ENCODE measurements at places on chromosomes 16 and 17.

- DNase-seq = no peak
Observed at GRCh38 chr17:39738568-39738901, 797 bp downstream of the GRB7 start.

DNA sequence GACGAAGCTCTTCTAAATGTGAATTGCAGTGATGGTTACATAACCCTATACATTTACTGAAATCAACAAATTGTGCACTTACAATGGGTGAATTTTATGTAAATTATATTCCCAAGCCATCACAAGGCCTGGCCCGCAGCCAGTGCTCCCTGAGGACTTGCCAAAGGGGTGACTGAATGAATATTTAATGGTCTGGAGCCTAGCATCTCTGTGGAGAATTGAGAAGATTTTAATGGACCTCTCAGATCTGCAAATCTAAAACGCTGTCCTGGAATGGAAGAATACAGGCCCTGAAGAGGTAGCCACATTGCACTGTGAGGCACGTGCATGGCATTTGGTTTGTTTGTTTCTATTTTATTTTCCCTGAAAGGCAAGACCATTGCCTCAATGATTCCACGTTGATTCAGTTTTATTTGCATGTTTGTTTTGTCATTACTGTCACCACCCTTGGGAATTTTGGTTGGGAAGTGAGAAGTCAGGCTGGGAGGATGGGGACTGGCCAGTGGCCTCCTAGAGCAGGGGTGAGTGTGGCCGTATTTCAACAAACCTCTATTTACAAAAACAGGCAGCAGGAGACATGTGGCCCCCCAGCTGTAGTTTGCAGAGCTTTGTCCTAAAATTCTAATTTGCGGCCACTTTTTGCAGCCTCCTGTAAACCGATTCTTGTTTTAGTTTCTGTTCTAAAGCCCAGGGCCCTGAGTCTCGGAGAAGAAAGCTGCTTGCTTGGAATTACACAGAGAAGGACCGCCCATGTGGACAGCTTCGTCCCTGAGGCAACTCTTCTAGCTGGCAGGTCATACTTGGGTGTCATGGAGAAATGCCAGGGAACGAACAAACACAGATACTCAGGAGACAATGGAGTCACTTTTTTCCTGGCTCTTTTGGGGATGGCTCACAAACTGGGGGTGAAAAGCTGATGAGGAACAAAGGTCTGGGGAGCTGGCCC lies 40.5 kb upstream of the GCSH start:
- DNase-seq = peak; percentile 23

- no peak for DNase-seq
Observed at GRCh38 chr17:44207319-44207718, 7.6 kb upstream of the ATXN7L3 start.

DNA sequence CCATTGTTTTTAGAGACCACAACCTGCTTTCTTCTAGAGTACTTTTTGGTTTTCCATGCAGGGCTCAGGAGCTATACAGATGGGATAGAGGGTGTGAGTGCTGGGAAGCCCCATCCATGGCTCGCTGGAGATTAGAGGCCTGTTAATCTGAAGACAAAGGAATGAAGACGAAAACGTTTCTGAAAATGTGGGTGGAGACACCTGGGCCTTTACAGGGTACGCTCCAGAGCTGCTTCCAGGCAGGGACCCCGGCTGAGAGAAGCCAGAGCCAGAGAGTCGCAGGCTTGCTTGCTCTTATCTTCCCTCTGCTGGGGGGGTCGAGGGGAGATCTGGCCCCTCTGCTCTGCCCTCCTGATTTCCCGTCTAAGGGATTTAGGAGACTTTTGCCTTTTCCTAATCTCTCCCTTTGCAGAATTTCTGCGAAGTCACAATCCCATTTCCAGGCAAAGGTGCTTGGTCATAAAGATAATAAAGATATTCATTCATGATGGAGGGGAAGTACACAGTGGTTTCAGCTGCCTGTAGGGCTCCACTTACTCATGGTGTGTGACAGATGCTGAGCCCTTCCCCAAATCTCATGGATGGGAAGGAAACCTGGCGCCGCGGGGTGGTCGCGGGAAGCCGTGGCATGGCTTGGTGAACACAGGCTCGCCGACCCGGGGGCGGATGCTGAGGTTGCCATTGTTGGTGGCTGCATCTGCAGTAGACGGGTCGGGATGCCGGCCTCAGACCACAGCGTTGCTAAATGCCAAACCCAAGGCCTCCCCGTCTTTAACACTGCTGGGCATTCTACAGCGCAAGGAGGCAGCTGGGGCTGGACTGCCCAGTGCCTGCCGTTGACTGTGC lies 4.8 kb upstream of the SOCS3 start:
- no peak for DNase-seq

- peak; percentile 72 for DNase-seq
Observed at GRCh38 chr16:50245417-50246298, 20.7 kb upstream of the ADCY7 start.

GRCh38 chr16:51392521-51393187 lies 241.6 kb upstream of the SALL1 start:
- DNase-seq = peak; percentile 76

GRCh38 chr17:83175119-83175821 lies 95.9 kb downstream of the METRNL start:
- no peak for DNase-seq

GRCh38 chr17:9223531-9223930 lies 202.2 kb downstream of the NTN1 start:
- DNase-seq = no peak

GRCh38 chr17:34760931-34761495 lies 181.6 kb downstream of the TMEM132E start:
- no peak for DNase-seq

GRCh38 chr17:57499648-57500049 lies 243.3 kb downstream of the MSI2 start:
- no peak for DNase-seq

DNA sequence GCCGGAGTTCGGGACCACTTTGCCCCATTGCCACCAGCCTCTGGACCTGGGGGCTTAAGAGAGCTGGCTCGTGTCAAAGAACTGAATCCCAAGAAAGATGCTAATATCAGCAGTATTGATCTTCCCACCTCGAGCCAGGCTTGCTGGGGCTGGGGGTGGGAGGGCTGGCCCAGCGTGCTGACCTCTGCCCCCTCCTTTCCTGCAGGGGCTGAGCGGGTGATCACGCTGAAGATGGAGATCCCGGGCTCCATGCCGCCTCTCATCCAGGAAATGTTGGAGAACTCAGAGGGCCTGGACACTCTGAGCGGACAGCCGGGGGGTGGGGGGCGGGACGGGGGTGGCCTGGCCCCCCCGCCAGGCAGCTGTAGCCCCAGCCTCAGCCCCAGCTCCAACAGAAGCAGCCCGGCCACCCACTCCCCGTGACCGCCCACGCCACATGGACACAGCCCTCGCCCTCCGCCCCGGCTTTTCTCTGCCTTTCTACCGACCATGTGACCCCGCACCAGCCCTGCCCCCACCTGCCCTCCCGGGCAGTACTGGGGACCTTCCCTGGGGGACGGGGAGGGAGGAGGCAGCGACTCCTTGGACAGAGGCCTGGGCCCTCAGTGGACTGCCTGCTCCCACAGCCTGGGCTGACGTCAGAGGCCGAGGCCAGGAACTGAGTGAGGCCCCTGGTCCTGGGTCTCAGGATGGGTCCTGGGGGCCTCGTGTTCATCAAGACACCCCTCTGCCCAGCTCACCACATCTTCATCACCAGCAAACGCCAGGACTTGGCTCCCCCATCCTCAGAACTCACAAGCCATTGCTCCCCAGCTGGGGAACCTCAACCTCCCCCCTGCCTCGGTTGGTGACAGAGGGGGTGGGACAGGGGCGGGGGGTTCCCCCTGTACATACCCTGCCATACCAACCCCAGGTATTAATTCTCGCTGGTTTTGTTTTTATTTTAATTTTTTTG lies 8.5 kb downstream of the GJD3 start:
- DNase-seq = no peak

DNA sequence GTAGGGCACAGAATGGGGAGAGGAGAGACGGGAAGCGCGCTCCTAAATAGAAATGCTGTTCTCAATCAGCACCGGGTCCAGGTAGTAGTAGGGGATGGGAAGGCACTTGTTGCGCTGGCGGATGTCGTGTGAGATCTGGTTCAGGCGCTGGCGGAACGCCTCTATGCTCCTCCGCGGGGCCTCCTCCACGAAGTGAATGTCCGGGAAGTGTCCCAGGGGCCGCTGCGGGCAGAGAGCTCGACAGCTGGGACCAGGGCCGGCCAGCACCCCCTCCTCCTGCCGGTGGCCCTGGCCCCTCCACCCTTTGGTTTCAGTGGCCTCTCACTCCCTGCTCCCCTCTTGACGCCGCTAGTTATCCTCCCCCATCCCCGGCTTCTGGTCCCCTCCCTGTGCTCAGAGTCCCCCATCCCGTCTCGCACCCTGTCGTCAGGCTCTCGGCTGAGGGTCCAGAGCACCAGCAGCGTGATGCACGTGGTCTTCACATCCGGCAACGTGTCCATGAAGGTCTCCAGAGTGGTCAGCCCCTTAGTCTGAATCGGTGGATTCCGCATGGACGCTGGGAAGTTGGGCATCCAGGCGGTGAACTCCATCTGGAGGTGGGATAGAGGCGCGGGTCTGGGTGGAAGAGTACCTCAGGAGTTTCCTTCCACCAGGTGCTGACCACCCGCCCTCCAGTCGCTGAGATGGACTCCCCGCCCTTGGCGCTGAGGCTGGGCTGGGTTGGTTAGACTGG lies 14.6 kb downstream of the ALOX12B start:
- peak; percentile 47 for DNase-seq

- DNase-seq = no peak
Observed at GRCh38 chr17:19242926-19243325, 5.8 kb downstream of the EPN2 start.

GRCh38 chr17:67642488-67642887 lies 75.2 kb upstream of the NOL11 start:
- DNase-seq = no peak

GRCh38 chr16:87367529-87367928 lies 16.0 kb downstream of the FBXO31 start:
- DNase-seq = no peak

DNA sequence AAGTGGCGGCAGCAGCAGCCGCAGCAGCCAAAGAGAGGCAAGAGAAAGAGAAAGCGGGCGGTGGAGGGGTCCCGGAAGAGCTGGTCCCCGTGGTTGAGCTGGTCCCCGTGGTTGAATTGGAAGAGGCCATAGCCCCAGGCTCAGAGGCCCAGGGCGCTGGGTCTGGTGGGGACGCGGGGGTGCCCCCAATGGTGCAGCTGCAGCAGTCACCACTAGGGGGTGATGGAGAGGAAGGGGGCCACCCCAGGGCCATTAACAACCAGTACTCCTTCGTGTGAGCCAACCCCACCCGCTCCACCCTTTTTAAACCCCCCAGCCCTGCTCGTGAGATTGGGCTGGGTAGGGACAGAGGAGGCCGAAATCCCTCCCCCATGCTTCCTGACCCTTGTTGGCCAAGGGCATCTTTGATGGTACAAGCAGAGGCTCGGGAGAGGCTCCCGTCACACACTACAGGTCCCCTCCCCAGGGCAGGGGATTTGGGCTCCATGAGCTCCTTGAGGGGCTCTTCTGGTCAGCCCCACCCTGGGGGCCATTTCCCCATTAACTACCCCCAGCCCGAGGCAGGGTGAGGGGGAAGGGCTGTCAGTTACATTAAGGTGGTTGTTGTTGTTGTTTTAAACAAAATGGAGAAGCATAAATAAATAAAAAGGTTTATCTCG lies 4.6 kb upstream of the ATP2A1 start:
- DNase-seq = peak; percentile 38

- peak; percentile 78 for DNase-seq
Observed at GRCh38 chr16:12120217-12120981, 143.9 kb downstream of the SNX29 start.

DNA sequence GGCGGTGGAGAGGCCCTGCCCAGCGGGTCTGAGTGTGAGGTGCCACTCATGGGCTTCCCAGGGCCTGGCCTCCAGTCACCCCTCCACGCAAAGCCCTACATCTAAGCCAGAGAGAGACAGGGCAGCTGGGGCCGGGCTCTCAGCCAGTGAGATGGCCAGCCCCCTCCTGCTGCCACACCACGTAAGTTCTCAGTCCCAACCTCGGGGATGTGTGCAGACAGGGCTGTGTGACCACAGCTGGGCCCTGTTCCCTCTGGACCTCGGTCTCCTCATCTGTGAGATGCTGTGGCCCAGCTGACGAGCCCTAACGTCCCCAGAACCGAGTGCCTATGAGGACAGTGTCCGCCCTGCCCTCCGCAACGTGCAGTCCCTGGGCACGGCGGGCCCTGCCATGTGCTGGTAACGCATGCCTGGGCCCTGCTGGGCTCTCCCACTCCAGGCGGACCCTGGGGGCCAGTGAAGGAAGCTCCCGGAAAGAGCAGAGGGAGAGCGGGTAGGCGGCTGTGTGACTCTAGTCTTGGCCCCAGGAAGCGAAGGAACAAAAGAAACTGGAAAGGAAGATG lies 11.2 kb downstream of the VASN start:
- DNase-seq = no peak

GRCh38 chr16:22915003-22915402 lies 101.0 kb downstream of the HS3ST2 start:
- no peak for DNase-seq

DNA sequence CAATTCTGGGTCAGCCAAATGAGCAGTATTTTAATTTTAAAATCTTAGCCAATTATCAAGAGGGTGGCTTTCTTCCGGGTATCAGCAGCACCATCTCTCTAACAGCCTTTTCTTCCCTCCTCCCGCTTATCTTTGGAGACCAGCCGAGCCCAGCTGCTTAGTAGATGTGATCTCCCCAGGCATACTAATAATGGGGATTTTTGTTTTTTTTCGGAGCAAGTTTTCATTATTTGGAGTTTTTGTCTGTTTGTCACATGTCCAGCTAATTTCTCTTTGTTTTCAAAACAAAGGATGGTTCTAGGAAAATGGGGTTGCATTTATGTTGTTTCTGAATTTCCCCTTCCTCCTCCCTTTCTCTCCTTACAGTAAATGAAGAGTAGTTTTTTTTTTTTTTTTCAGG lies 170.5 kb upstream of the MPHOSPH6 start:
- no peak for DNase-seq
